GM12878 (cell line): ENCODE measurements at places on chromosomes 6 and 20. TPM values are rescaled to one million over a fixed set of nuclear protein-coding genes. Genes with fewer than 3 reads are reported as not detected.

The OPN5 gene
- not detected in 2 replicates for polyA plus RNA-seq

- no peaks in the 10 kb centered on the region; the same call in 1 of the 2 replicates for H3K36me3 ChIP-seq
- no peak overlapping the region for H3K27ac ChIP-seq
Observed at GRCh38 chr20:32574296-32575226, 10.6 kb downstream of the NOL4L start.

DNA sequence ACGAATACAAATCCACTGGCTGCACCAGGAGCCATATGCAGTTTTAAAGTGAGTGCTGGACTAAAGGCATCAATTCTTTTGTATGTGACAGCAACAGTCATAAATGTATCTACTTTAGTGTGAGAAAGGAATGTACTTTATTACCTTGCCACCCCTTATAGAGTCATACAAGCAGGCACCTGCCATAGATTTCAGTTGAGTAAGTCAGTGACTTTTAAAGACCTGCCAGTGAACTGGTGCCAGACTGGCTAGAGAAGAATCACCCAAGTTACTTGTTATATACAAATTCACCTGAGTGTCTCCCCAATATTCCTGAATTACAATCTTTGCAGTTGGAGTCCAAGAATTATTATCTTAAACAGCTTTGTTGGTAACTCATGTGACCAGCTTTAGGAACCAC is 547.9 kb downstream of the COL12A1 start:
- H3K4me1 ChIP-seq, result no peaks in the 10 kb centered on the region
- H3K27me3 ChIP-seq, result no peaks in the 10 kb centered on the region
- no peaks in the 10 kb centered on the region for H3K36me3 ChIP-seq
- no peak for DNase-seq
- no peak overlapping the region for H3K27ac ChIP-seq
- H3K4me3 ChIP-seq, result no peak overlapping the region

DNA sequence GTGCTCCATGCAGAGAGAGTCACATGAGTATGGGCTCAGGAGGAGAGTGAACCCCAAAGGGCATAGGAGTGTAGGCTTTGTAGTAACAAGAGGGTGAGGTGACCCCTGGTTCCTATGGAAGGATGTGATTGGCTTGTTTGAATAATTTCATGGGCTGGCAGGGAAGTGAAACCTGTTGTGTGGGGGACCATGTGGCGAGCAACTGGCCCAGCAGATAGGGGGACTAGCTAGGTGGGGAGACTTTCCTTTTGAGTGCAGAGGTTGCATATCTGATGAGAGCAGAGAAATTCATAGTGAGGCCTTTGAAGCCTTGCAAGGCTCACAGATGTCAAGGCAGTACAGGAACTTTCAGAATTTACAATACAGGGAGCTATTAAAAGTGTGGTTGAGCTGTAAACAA is 247.9 kb upstream of the SLC35B3 start:
- no peaks in the 10 kb centered on the region for H3K36me3 ChIP-seq
- DNase-seq, result no peak

The RAET1L gene
- polyA plus RNA-seq, result not detected in 2 replicates

- no peak overlapping the region for H3K4me3 ChIP-seq
- H3K4me1 ChIP-seq, result no peaks in the 10 kb centered on the region
- H3K36me3 ChIP-seq, result no peaks in the 10 kb centered on the region; the same call in 1 of the 2 replicates
- H3K27me3 ChIP-seq, result peaks cover 2% of the 10 kb centered on the region; the same call in 1 of the 2 replicates
- H3K27ac ChIP-seq, result no peak overlapping the region
Observed at GRCh38 chr6:138492871-138493270, 6.4 kb downstream of the NHSL1 start.

The ADA gene
- 213 and 217 TPM in 2 replicates for polyA plus RNA-seq

The COL12A1 gene
- polyA plus RNA-seq, result 0.04 and 0.16 TPM in 2 replicates

DNA sequence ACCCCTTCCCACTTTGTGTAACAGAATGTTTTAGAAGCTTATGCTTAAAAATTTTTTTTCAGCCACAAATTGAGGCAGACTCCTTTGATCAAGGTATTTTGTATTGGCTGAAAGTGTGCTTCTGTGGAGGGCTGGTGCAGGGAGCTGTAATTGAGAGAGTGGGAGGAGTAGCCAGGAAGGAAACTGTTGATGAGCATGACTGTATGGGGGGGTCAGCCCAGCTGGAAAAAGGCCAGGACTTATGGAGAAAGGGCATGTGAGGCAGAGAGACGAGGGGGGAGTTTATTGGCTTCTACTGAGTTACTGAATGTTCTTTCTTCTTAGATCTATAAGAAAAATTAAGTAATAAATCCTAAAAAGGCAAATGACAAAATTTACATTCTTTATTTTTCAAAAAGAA is 13.4 kb downstream of the RFPL4B start:
- DNase-seq, result no peak
- no peaks in the 10 kb centered on the region; the same call in 1 of the 2 replicates for H3K27me3 ChIP-seq
- no peaks in the 10 kb centered on the region for H3K4me1 ChIP-seq

- DNase-seq, result no peak
- H3K4me1 ChIP-seq, result no peaks in the 10 kb centered on the region
- H3K36me3 ChIP-seq, result no peaks in the 10 kb centered on the region
- no peak overlapping the region for H3K4me3 ChIP-seq
Observed at GRCh38 chr6:165834613-165835259, 171.7 kb upstream of the PDE10A start.

DNA sequence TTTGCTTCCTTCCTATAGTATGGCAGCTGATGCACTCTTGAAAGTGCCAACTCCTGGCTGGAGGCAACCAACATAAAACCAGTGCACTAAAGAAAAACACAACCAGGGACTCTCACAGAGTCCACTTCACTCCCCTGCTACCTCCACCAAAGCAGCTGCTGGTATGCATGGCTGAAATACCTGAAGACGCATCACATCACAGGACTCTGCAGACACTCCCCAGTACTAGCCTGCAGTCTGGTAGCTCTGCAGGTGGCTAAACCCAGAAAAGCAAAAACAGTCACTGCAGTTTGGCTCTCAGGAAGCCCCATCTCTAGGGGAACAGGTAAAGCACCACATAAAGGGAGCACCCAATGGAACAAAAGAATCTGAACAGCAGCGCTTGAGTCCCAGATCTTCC is 473.0 kb upstream of the SPTLC3 start:
- H3K36me3 ChIP-seq, result no peaks in the 10 kb centered on the region
- no peak for DNase-seq
- no peak overlapping the region for H3K27ac ChIP-seq
- H3K27me3 ChIP-seq, result no peaks in the 10 kb centered on the region
- H3K4me1 ChIP-seq, result no peaks in the 10 kb centered on the region
- H3K4me3 ChIP-seq, result no peak overlapping the region
